ENCODE measurements at places on chromosomes 1 and 21.

DNA sequence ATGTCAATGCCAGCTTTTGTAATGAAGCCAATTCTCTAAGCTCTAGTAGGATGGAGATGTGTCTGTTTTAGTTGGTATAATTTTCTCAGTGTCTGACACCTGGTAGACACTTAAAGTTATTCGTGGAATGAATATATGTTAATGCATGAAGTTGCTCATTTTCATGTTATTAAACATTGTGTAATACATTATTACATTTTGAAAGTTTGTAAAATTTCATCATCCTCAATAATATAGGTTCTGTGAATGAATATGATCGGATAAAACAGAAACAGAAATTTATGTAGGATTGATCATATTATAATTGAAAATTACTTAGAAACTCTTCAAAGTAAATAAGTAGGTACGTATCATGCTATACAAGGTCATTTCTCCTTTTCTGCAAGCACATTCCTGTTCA is 625.3 kb downstream of the PLA2G4A start:
- no peak for DNase-seq

DNA sequence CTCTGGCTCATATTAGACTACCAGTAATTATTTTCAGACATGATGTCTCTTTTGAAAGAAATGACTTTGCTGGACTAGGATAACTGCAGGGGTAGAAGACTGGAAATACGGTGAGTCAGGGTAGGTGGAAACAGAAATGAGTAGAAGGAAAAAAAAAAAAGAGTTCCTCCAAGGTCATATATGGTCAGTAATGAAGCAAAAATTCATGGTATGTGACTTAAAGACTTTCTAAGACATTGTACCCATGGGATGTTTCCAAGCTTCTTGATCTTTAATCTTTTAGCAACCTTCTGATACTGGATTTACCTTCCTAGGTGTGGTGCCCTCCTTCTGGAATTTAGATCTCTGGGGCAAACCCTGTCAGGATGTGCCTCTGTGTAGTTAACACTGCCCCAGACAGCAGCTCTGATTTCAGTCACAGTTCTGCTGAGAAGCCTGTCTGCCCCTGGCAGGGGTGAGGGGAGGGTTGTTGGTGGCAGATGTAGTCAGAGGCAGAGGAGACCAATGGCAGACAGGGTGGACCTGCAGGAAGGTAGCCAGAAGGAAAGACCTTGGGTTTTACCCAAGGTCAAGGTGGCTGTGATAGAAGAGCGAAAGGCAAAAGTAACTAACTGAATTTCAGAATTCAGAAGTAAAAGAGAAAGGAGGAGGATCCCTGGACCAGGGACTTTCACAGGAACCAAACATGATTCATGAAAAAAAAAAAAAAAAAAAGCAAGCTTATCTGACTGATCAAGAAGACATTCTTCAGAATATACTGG is 44.1 kb upstream of the BCL10 start:
- DNase-seq = no peak

DNA sequence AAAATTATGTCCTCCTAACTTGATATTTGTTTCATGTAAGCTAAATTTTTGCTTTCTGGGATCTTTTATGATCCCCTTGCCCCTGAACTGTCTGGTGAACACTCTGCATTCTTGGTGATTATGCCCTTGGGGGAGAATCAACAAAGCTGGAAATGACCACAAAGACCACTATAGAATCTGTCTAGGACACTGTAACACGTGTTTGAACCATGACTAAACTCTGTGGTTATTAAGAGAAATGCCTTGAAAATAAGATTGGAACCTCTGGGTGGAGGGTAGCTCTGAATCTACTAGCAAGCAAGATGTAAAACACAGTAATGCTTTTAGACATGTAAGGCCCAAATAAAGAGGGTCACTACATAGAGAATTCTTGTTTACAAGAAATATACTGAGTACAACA is 237.5 kb downstream of the HMCN1 start:
- no peak for DNase-seq

- no peak for DNase-seq
These were observed 516.7 kb upstream of the B3GALT2 start for GRCh38 chr1:193703121-193703520.

- DNase-seq = no peak
These were observed 49.3 kb upstream of the TARBP1 start for GRCh38 chr1:234528074-234528865.

DNA sequence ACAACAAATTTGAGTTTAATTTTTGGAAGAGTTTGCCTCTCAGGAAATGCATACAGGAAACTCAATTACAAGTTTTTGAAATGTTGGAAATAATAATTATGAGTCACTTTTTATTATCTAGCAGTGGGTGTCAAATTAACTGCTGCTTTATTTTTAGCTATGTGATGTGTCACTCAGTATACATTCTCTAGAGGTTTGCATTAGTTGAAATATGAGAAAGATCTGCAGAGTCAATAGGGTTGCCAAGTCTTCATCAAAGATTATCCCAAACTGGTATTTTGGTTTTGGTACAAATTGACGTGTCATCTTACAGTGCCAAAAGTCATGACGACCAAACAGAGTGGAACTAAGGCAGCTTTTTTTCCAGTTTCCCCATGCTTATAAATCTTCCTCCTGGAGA is 54.3 kb upstream of the DIPK1A start:
- no peak for DNase-seq

DNA sequence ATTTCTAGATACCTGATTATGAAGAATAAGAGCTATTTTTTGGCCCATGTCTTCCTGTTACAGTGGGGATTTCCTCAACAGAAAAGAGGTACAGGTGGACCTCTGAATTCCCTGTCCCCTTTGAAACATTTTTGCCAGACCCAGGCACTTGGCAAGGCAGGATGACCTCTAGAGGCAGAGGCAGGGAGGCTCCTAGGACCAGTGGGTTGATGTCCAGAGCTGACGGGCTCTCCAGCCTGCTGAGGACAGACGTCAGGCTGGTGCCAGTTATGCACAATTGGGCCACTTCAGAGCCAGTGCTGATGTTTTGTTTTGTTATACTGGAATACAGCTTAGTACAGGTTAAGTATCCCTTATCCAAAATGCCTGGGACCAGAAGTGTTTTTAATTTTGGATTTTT is 18.5 kb upstream of the A3GALT2 start:
- no peak for DNase-seq

DNA sequence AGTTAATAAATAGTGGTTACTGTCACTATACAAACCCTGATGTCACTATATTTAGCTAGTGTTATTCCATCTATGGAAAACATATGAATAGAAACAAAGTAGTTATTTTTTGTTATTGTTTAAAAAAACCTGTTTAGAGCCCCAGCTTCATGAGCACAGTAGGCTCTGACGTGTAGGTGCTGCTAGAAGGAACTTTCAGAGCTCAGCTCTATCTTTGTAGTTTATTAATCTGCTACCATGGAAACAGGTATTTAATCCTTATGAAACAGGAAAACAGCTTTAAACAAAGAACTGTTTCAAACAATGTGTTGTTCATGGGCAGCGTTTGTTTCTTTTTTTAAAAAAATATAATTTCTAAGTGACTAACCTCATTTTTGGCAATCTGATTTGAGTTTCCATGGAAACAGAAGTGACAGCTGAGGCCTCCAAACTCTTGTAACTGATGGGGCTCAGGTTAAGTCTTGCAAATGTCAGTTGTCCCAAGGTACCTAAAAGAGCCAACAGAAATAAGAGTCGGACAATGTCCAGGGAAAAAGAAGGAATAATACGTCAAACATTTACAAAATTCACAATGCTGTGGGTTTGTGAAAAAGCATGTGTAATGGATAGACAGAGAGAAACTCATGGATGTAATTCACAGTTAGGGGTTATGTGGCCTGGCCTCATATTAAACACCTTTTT is 162.0 kb upstream of the C21orf91 start:
- no peak for DNase-seq

- no peak for DNase-seq
These were observed 48.6 kb upstream of the ATF3 start for GRCh38 chr1:212559929-212560328.

- DNase-seq = no peak
These were observed 49.4 kb upstream of the A3GALT2 start for GRCh38 chr1:33370301-33370700.

DNA sequence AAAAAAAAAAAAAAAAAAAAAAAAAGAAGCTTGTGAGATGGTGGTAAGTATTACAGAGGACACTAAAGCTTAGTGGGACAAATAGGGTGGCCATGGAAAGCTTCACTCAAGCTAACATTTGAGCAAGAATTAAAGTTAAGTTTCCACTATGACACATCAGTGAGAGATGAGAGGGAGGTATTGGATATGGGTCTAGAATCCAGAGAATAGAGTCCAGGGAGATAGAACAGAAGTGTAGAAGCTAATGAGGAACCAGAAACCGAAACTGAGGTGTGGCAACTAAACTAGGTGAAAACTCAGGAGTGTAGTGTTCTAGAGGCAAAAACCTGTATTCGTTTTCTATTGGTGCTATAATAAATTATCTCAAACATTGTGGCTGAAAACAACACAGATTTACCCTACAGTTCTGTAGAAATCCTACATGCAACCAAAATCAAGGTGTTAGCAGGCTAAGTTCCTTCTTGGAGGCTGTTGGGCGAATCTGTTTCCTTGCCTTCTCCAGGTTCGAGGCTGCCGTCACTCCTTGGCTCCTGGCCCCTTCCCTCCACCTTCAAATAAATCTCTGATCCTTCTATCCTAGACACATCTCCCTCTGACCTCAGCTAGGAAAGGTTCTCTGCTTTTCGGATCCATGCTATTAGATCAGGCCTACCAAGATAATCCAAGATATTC is 36.2 kb downstream of the PTP4A2 start:
- DNase-seq = no peak

GRCh38 chr1:52238474-52238873 is 96.6 kb downstream of the ZFYVE9 start:
- DNase-seq = no peak

GRCh38 chr1:203378556-203379245 is 27.8 kb upstream of the FMOD start:
- DNase-seq = no peak

GRCh38 chr1:160565564-160565963 is 13.7 kb downstream of the CD84 start:
- no peak for DNase-seq

- DNase-seq = no peak
These were observed 255.9 kb upstream of the KIAA0040 start for GRCh38 chr1:175448467-175448866.

DNA sequence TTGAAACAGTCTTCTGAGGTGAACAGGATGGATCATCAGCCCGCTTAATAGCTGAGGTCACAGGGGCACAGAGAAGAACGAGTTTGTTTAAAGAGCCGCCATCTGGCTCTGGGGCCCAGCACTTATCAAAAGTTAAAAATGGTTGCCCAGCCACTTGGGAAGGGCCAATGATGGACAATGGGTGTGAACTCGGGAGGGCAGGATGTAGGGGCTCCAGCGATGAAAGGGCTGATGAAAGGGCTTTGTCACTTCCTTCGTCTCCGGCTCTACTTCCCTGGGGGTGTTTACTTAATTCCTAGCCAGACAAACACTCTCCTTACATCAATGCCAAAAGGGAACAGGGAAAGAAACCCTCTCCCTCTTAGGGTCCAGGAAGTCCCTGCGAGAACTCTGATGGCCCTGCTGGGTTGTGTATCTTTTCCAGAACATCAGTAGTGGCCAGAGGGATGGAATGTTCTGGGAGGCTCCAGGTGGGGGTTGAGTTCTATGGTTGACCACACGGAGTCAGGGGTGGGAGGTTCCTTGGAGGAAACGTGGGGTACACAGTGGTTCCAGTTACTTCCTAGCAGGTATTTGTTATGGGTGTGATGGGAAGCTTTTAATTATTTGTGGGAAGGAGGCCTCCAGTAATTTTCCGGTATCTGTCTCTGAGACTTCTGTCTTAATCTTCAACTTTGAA is 9.0 kb upstream of the ABCG1 start:
- no peak for DNase-seq

DNA sequence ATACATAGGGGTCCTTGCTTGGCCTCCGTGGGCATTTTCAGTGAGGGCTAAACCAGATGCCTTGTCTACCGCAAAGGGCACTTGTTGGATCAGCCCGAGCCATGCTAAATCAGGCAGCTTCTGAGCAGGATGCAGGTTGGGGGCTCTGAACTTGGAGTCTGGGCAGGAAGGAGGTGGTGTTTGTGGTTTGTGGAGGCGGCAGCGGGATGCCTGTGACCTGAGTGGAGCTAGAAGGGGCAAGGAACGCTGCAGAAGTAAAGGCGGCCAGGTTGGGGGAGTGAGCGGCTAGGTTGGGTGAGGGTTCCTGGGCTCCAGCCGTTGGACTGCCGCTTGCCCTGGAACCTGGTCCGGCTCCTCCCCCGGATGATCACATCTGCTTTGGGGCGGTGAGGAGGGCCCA is 183.9 kb downstream of the CAMTA1 start:
- no peak for DNase-seq

All from activated naive CD4-positive, alpha-beta T cell (primary cell).